ENCODE measurements at places on chromosomes 7 and 10.

- DNase-seq: peak; percentile 21
Observed at GRCh38 chr7:95509199-95509598, 23.5 kb downstream of the ASB4 start.

DNA sequence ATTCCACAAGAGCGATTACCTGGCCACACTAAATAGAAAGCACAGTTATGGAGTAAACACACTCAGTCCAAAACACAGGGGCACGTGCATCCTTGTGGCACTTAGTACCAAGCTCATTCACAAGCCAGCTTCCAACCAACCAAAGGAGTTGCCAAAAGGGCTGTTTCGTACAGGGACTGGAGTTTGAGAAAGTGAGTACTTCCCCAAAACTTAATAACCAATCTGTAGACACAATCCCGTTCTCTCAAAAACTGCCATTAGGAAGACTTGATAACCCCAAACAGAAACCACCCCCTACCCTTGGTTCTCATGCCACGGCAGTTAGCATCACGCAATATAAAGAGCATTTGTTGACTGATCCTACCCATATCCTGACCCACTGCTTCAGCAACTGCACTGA is 166.2 kb upstream of the ASAH2 start:
- no peak for DNase-seq

DNA sequence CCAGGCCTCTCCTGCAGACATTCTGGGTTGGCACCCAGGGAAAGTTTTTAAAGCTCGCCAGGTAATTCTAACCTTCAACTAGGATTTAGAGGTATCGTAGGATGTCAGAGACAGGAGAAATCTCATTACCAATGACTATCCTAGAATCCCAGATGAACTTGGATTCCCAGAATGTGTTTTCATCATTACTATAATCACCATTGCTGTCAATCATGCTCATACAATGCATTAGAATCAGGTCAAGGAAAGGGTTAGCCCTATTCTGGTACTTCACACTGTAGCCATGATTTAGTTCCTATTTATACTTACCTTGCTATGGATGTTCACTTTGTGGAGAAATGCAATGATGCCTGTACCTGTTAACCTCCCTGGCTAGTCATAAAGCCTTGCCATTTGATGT is 67.0 kb upstream of the GPR158 start:
- no peak for DNase-seq

DNA sequence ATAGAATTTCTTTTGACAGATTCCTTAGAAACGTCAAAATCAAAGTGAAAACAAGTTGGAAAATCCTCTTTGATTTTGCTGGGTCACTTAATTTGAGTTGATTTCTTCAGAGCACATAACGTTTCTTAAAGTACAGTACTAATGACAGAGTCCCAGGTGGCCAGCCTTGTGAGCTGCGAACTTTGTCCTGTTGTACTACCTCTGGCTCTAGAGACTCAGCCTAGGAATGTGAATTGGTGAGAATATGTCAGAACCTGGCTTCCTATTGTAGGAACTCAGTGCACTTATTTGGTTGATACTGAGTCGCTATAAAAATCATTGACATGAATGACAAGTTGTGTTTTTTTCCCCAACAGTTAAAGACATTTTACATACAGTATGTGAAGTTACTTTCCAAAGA is 20.2 kb downstream of the SDK1 start:
- no peak for DNase-seq

GRCh38 chr7:88089561-88089960 is 130.3 kb downstream of the SRI start:
- DNase-seq: no peak

GRCh38 chr10:111137587-111137986 is 60.8 kb downstream of the ADRA2A start:
- DNase-seq: no peak

GRCh38 chr10:97736403-97736901 is 476 bp upstream of the ZFYVE27 start:
- no peak for DNase-seq

DNA sequence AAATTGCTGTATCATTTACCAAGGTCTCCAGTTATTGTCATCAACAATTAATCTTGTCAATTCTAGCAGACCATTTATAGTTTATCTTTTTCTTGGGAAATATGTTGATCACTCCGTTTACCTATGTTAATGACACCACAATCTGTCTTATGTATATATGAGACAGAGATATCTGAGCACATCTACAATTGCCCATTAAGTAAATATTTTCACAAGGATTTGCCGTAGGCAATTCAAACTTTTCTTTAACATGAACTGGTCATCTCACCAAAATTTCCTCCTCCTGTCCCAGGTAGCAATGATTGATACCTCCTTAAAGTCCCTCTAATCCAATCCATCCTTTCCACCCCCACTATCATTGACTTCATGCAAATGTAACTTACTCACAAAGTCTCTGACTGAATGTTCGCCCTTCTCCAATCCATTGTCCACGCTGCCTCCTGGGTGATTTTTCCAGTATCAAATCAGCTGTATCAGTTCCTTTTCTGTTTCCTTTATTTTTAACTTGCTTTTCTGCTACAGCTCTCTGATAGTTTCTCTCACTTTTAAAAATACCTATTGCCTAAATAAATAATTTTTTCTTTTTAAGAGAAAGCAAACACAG is 138.3 kb downstream of the GNAT3 start:
- no peak for DNase-seq
